ENCODE measurements at places on chromosomes 11 and 22.
A peak's percentile ranks its signal among the peaks of the same experiment; 100 is the strongest.

GRCh38 chr11:59822989-59823566 is 12.5 kb upstream of the MRPL16 start:
- DNase-seq, result peak; percentile 47

DNA sequence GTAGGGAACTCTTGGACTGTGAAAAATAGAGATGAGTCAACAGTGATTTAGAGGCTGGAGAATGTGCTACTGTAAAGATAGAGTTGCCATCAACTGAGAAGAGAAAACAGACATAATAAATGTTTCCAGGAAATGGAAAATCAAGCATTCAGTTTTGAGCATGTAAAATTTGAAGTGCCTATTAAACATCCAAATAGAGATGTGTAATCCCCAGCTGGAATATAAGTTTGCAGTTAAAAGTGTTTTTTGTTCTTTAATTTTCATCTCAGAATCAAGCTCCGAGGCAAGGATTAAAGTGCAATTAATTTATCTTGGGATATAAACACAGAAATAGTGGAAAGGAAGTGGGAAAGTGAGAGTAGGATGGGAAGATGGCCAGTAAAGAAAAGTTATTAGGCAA is 666.0 kb upstream of the RAG2 start:
- DNase-seq, result no peak

- DNase-seq, result no peak
These were observed 1.9 kb downstream of the FEN1 start for GRCh38 chr11:61794579-61794978.

GRCh38 chr22:47210112-47210657 is 447.7 kb downstream of the TBC1D22A start:
- no peak for DNase-seq

DNA sequence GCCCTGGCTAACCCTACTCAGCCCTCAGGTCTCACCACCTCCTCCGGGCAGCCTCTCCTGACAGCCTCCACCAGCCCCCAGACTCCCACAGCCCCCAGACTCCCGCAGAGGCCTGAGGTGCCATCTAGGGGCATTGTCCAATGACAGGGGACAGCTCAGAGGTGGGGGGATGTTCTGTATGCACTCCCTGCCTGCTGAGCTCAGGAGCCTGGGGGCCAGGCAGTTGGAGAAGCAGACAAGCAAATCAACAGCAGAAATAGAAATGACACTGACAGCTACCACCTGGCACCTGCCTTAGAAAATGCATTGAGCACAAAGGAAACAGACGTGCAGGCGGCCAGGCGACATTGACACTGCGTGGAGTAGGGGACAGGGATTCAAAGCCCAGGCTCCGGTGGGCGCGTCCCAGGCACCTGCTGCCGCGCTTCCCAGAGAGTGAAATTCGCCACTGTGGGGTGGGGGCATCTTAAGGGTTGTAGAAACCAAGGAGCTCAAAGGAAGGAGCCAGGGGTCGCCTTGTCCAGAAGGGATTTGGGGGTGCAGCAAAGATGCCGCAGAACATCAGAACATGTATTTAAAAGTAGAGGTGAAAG is 22.5 kb upstream of the WNT7B start:
- DNase-seq, result no peak

- DNase-seq, result no peak
These were observed 128.0 kb downstream of the MICAL2 start for GRCh38 chr11:12238420-12238819.

DNA sequence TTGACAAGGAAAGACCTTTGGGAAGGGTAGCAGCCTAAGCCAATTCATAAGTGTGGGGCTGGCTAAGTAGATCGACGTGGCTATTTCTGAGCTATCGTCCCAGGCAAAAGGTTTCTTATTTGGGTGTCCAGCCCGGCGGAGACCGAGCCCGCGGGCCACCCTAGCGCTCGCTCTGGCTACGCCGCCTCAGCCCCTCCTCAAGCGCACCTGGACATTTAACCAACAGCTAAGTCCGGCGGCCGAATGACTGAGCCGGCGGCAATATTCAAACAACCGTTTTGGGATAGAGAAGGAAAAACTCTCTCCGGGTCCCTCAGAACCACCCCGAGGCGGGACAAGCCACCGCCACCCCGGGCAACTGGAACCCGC is 457 bp downstream of the RNF141 start:
- DNase-seq, result no peak
